ENCODE measurements at places on chromosomes 1 and 21. TPM values are rescaled to one million over a fixed set of nuclear protein-coding genes. Genes with fewer than 3 reads are reported as not detected.
A peak's percentile ranks its signal among the peaks of the same experiment; 100 is the strongest.

TTLL7 gene
- total RNA-seq, result 31.4 TPM

FCRL6 gene
- total RNA-seq, result not detected

PBX1 gene
- 2.0 TPM for total RNA-seq

KRTAP19-3 gene
- not detected for total RNA-seq

YIPF1 gene
- total RNA-seq, result 21.4 TPM

TRPM2 gene
- 0.26 TPM for total RNA-seq

PGM1 gene
- total RNA-seq, result 77.2 TPM

TLR5 gene
- total RNA-seq, result 0.21 TPM

DNA sequence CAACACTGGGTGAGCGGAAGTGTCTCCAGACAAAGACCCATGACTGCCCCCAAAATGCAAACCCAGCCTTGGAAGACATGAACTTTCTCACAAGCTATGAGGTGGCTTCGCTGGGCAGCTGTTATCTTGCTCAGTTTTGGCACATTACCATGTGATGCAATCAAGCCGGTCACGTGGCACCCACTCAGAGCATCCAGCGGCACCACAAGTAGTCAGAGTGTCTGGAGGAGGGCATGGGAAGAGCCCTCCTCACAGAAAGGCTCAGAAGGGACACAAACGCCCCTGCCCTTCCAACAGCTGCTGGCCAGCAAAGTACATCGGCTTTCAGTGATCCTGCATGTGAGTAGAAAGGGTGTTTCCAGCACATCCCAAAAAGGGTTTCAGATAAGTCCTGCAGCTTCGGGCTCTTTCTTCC lies 145.5 kb upstream of the IRF2BP2 start:
- no peak for DNase-seq

DNA sequence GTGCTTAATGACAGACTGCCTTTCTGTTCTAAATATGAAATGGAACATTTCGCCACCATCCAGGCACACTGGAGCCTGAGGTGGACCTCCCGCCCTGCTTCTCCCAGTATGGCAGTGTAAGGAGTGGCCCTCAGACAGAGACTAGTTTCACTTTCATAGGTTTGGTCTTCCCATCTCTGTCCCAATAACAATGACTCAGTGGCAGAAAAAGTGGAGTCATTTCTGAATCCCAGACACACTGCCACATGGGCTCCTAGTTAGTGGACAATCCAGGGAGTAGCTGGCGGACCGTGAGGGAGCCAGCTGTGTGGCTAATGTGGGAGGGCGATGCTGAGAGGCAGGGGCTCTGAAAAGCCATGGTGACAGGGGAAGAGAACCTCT lies 95.6 kb upstream of the TSPAN2 start:
- DNase-seq, result no peak

GRCh38 chr1:151012684-151013471 lies 4.6 kb downstream of the PRUNE1 start:
- DNase-seq, result no peak

DNA sequence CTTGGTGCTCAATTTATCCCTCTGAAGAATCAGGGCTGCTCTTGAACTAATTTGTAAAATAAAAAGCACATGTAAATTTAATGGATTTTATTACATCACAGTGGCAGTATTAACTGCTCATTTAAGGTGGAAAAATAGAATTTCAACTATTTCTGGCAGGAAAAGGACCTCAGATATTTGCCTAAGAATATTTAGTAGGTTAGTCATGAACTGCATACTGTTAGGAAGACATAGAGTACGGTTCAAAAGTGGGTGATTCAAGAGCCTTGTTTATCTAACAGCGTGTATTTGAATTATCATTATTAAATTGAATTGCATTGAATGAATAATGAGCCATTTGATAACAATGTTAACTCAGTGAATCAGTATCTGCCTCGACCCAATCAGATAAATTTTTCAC lies 248.8 kb upstream of the PBX1 start:
- no peak for DNase-seq

DNA sequence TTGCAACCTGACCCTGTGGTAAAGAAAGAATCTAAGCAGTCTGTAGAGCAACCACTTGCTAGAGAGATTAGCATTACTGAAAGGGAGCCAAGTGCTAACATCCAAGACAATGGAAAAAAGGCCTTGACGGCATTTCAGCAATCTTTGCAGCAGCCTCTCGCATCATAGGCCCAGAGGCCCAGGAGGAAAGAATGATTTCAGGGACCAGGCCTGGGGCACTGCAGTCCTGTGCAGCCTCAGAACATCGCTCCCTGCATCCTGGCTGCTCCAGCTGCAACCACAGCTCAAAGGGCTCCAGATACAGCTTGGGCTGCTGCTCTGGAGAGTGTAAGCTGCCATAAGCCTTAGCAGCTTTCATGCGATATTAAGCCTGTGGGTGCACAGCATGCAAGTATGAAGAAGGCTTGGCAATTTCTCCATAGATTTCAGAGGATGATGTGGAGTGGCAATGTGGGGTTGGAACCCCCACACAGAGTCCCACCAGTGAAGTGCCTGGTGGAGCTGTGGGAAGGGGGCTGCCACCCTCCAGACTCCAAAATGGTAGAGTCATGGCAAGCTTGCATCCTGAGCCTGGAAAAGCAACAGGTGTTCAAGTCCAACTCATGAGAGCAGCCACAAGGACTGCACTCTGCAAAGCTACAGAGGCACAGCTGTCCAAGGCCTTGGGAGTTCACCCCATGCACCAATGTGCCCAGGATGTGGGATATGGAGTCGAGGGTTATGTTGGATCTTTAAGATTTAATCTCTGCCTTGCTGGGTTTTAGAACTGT lies 110.6 kb upstream of the HMGB4 start:
- DNase-seq, result no peak

- no peak for DNase-seq
Observed at GRCh38 chr1:56229186-56229585, 350.2 kb downstream of the PLPP3 start.

DNA sequence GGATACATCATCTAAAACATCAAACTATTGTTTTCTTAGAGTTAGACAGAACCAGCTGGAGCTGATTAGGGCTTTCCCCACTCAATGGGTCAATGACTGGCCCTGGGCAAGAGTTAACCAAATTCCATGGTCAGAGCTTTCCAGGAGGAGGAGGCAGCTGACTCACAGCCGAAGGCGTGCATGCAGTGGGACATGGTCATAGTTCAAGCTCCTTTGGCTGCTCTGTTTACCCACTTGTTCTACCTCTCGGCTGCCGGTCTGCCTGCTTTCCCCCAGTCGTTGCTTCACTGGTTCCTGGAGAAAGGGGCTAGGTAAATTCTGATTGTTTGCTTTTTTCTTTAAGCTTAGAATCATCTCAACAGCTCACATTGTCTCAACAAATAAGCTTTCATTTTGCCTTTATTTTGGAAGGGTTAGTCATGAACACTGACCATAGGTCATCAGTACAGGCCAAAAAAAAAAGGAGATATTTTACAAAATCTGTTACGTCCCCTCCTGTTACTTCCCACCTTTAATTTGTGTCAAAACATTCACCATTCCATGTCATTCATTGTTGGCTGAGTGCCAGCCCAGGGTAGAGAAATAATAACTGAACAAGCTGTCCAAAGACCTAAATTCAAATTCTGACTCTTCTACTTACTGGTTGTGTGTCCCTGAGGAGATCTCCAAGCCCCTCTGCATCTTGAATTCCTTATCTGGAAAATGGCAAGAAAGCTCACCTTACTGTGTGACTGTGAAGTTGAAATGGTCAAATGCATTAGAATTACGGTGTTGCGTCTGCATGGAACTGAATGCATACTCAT lies 12.0 kb downstream of the MAB21L3 start:
- no peak for DNase-seq

- peak; percentile 70 for DNase-seq
Observed at GRCh38 chr1:67535474-67535873, 105.3 kb upstream of the SERBP1 start.

DNA sequence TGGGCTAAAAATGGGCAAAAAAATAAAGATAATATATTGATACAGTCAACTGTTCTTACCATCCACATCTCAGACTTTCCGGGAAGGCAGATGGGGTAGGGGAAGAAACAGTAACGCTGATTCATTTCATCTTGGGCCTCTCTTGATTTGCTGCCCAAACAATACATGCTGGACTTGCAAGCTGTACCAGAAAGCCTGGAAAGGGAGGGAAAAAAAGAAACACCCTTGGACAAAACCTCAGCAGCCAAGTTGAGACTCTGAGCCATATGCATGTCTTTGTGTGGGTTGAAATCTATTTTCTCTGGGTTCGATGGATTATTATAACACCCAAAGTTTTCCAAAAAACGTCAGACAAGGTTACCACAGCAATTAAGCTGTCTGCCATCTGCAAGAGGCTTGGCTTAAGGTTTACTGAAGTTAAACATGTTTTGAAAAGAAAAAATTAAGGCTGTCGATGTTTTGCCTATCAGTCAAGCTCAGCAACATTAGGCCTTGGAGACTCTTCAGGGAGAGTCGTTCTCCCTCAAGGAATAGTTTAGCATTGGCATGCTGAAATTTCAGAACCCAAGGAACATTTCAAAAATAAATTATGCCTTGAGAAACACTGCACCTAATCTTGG lies 71.2 kb downstream of the PSMG1 start:
- DNase-seq, result no peak

- DNase-seq, result no peak
Observed at GRCh38 chr1:27318596-27318995, 3.4 kb upstream of the TMEM222 start.

DNA sequence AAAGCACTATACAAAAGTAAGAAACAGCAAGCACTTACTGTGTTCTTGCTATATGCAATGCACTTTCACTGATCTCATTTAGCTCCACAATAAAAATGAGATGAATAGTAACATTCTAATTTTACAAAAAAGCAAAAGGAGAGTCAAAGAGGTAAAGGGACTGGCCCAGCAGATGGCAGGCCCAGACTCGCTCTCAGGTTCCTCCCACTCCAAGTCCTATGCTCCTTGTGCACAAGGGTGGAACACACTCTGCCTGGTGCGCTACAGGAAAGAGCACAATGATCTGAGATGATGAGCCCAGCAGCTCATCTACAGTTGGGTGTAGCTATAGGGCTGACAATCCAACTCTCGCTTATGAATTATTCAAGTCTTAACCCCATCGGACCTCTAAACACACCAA lies 94.1 kb upstream of the LYST start:
- DNase-seq, result no peak

- DNase-seq, result no peak
Observed at GRCh38 chr1:229749992-229750391, 123.9 kb downstream of the URB2 start.

DNA sequence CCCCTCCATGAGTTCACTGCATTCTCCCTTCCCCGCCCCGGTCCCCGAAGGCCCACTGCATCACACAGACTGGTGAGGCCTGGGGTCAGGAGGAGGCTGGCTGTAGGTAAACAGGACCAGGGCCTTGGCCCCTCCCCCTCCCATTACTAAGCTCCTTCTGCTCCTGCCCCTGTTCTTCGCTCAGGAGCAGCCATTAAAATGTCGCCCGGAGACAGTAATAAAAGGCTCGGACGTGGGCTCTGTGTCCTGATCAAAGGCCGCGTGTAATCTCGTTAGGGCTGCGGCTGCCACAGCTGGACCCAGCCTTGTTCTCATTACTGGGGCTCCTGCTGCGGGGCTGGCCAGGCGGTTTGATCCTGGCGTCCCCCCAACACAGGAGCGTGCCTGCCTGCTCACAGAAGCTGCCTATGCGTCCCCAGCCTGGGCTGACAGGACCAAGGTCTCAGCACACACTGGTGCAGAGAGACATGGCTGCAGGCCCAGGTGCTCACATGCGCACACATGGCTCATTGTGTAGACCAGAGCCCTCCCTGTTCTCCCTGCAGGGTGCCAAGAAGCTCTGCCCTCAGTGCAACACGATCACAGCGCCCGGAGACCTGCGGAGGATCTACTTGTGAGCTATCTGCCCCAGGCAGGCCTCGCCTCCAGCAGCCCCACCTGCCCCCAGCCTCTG lies 24.0 kb downstream of the TMEM53 start:
- no peak for DNase-seq

DNA sequence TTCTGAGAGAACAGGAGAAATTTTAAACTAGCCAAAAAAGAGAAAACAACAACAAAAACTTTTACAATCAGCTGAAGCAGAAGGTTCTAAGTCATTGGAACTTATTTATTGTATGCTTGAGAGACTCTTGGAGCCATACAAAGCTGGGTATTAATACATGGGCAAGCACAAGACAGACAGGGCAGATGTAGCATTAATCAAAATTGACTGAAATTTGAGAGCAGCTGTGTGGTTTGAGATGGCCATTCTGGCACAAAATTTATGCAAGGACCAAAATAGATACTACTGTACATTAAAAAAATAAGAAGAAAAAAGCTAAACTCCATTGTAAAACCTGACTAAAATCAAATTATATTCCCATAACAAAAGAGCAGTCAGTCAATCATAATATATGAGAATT lies 892.5 kb downstream of the PLA2G4A start:
- no peak for DNase-seq

DNA sequence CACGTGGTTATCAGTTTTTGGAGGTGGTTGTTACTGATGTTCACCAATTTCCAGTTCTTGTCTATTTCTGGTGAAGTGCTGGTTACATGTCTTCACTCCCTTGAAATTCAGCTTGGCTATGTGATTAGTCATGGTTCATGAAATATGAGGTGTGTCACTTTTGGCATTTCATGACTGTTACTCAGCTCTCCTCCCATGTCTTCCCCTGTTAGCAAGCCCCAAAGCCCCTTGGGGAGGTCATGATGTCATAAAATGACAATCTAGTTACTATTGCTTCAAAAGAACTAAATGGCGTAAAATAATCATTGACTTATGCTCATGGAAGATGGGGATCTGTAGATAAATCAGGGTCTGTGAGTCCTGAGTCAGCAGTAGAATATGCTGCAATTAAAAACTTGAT lies 425.1 kb downstream of the SETD4 start:
- DNase-seq, result no peak

DNA sequence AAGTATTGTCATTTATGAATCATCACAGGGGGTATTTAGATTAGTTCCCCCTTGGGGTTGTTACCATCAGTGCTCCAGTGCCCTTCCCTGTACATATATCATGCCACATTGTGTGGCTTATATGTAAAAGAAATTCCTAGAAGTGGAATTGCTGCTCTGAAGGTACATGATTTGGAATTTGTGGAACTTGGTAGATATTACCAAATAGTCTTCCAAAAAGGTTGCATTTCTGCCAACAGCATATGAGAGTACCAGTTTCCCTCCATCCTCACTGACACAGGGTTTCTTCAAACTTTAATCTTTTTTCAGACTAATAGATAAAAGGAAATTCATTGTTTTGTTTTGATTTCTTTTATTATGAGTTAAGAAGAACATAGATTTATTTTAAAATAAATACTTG lies 41.3 kb downstream of the AKNAD1 start:
- DNase-seq, result no peak

DNA sequence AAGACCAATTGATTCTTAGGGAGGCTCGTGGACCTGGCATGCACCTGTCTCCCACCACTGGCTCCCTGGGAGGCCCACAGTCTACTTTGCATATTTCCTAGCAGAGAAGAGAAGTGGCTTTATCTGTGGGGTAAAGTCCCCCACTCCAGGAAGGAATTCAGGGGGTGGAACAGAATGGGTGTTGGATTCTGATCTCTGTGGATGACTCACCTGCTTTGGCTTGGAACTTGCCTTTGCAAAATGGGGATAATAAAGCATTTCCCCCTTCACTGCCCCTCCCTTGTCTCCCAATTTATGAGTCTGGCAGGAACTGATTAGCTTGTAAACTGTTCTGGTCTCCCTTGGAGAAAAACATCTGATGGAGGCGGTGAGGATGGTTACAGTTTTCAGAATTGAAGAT lies 21.2 kb upstream of the OTUD3 start:
- no peak for DNase-seq
